ENCODE measurements at places on chromosomes 1 and 21. TPM values are rescaled to one million over a fixed set of nuclear protein-coding genes. Genes with fewer than 3 reads are reported as not detected.

- DNase-seq: no peak
Observed at GRCh38 chr1:24275510-24275909, 43.6 kb upstream of the GRHL3 start.

DNA sequence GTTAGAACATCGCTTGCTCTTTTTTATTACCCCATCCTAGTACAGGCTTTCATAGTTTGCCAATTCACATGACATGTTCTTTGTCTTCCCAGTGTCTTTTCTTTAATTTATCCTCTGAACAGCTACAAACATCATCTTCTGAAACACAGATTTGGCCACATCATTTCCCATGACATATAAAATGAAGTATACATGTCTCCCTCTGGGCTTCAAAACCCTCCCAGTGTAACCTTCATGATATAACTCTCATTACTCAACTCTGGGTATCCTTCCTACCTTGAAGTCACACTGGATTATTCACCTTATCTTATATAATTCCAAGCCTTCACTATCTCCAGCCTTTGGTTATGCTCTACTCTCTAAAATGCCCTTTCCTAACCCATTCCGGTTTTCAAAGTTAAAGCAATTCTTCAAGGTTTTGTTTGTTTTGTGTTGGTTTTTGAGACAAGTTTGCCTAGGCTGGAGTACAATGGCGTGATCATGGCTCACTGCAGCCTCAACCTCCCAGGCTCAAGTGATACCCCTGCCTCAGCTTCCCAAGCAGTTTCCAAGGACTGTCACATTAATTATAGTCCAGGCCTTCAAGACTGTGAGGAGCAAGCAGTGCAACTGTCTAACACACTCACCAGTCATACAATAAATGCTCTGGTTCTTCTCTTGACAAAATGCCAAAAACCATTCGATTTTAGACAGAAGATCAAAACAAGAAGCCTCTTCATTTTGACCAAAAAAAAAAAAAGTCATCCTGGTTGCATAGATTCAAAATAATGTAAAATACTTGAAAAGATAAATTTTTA lies 5.8 kb downstream of the RGS1 start:
- DNase-seq: no peak

- DNase-seq: no peak
Observed at GRCh38 chr21:41603476-41603875, 95.5 kb upstream of the TMPRSS2 start.

DNA sequence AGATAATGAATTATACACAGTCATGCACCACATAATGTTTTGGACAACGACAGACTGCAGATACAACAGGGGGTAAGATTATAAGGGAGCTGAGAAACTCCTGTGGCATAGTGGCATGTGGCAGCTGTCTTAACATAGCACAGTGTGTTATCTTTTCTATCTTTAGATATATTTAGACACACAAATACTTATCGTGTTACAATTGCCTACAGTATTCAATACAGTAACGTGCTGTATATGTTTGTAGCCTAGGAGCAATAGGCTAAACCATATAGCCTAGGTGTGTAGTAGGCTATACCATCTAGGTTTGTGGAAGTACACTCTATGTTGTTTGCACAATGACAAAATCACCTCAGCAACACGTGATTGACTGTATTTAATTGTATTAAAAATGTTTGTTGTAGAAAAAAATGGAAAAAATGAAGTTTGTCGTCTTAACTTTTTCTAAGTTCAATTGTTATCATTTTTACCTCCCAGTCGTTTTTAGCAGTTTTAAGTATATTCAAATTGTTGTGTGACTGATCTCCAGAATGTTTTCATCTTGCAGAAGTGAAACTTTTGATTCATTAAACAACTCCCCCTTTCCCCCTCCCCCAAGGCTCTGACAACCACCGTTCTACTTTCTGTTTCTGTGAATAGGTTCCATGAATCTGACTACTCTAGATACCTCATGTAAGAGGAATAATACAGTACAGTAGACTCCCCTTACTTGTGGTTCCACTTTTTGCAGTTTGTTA lies 351.0 kb upstream of the B3GALT2 start:
- no peak for DNase-seq

- DNase-seq: no peak
Observed at GRCh38 chr1:11564237-11564636, 85.3 kb downstream of the DISP3 start.

DNA sequence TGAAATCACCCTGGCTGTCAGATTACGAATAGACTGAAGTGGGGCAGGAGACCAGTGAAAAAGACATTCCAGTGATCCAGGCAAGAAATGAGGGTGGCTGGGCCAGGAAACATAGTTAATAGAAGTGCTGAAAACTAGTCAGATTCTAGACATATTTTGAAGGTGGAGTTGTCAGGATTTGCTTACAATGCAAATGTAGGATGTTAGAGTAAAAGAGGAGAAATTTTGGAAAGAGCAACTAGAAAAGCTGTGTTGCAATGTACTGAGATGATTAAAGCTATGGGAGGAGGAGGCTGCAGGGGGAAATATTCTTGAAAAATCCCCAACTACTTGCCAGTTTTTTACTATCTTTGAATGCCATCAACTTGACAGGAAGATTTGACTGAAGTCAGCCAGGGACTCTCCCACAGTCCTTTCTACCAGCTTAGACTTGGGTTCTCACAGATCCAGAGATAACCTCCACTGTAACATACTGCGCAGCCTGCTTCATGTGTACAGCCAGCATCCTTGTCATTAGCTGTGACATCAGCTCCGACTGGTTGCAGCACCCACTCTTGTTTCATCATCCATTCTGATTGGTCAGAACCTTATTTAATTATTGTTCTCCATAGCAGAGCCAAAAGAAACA lies 109.7 kb downstream of the TSEN15 start:
- DNase-seq: no peak

- DNase-seq: no peak
Observed at GRCh38 chr1:84327830-84328229, 26.3 kb downstream of the SAMD13 start.

- DNase-seq: no peak
Observed at GRCh38 chr1:173424782-173425407, 52.2 kb upstream of the PRDX6 start.

GRCh38 chr1:56644919-56645676 lies at the start of gene PRKAA2:
TSS of gene PRKAA2 (plus strand) at chr1:56645314. CDS start at chr1:56645388, 74 bp downstream.
- DNase-seq: no peak

DNA sequence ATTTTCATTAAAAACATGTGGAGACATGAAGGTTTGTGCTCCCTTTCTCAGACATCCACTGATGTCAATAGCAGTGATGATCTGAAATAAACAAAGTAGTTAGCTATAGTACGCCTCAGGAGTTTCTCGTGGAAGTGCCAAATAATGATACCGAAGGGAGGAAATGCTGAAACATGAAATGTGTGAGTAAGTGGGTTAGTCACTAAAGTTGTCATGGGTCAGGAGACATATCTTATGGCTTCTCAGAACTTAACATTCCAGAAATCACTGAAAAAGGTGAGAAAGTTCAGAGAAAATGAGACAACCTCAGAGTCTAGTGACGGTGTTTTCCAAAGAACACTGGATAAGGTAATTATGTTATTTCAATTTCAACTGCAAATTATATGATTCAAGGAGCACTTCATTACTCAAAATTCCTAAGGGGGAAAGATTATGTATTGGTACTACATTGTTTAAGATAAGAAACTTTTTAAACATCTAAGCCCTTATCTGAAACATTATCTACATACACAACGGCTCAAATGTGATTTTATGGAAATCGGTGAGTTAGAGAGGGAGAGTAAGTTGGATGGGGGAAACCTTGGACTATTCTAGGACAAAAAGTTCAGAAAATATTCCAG lies 20.6 kb downstream of the NIBAN1 start:
- DNase-seq: no peak

GRCh38 chr1:211684791-211685190 lies 9.4 kb upstream of the NEK2 start:
- DNase-seq: no peak

DNA sequence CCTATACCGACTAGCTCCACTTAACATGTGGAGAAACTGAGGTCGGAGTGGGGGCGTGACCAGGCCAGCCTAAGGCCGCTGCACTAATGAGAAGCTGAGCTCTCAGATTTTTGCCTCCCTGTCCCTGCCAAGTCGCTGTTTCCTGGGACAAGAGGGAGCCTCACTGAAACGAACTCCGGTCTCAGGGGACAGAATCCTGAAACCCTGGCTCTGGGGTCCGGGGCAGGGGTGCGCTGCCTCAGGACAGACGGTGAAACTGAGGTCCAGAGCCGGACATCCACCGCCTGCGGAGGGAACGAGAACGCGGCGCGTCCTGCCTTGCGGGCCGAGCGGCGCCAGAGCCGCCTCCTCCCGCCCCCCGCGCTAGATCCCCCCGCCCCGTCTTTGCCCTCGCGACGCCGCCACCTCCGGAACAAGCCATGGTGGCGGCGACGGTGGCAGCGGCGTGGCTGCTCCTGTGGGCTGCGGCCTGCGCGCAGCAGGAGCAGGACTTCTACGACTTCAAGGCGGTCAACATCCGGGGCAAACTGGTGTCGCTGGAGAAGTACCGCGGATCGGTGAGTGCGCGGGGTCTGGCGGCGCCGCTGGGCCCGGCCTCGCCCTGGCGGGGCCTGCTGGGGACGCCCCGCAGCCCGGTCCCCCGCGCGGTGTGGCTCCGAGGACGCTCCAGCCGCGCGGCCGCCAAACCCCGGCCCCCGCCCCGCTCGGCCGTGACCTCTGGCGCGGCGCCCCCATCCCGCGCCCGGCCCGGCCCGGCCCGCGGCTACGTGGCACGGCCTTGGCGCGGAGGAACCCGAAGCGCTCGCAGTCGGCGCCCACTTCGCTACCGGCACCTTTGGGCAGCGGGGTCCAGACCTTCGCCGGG lies at the start of gene GPX7:
Gene GPX7, plus strand, starts transcription at position 381 of the 865 bp plus-strand sequence. Its CDS starts 39 bp downstream, at position 420.
- no peak for DNase-seq

DNA sequence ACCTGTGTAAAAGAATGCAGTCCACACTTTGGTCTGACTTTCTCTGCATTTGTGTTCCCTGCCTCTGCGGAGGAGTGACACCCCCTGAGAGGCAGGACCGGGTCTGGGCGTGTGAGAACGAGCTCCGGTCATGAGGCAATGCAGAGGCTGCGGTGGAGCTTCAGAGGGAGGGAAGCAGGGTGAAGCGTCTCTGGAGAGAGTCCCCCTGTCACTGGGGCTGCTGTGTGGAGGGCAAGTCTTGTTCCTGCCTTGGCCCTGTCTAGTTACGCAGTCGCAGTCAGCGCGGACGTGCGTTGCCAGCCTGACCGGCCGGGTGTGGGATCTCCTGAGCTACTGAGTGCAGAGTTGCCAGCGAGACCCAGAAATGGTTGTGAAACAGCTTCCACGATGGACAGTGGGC lies 48.5 kb downstream of the BACE2 start:
- no peak for DNase-seq

DNA sequence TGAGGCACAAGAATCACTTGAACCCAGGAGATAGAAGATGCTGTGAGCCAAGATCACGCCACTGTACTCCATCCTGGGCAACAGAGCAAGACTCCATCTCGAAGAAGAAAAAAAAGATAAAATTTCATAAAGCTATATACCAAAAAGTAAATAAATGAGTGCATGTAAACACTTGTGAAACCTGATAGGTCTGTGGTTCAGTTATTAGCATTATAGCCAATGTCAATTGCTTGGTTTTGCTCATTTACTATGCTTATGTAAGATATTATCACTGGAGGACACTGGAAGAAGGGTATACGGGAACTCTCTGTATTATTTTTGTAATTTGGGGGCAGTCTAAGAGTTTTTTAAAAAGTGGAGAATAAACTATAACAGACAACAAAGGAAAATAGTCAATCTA lies 17.7 kb upstream of the TAL1 start:
- DNase-seq: no peak

GRCh38 chr1:201689647-201690046 lies 139.3 kb upstream of the IPO9 start:
- DNase-seq: no peak

TMED5 gene
- 40.8 TPM for total RNA-seq

ACTL8 gene
- total RNA-seq: not detected

OR2T29 gene
- not detected for total RNA-seq

C1orf94 gene
- not detected for total RNA-seq

LCE3E gene
- total RNA-seq: 2.2 TPM

SLC2A5 gene
- total RNA-seq: 8.1 TPM

NOS1AP gene
- total RNA-seq: 2.0 TPM

C1orf141 gene
- not detected for total RNA-seq

CCDC27 gene
- total RNA-seq: not detected

SPRR2F gene
- 2.5 TPM for total RNA-seq

CR1L gene
- total RNA-seq: not detected

MRPL55 gene
- total RNA-seq: 73.7 TPM

Data from vagina (tissue), 2 donors.